Neural crest cell (in vitro differentiated cells): ENCODE measurements at places on chromosomes 1 and 21.
A peak's percentile ranks its signal among the peaks of the same experiment; 100 is the strongest.

DNA sequence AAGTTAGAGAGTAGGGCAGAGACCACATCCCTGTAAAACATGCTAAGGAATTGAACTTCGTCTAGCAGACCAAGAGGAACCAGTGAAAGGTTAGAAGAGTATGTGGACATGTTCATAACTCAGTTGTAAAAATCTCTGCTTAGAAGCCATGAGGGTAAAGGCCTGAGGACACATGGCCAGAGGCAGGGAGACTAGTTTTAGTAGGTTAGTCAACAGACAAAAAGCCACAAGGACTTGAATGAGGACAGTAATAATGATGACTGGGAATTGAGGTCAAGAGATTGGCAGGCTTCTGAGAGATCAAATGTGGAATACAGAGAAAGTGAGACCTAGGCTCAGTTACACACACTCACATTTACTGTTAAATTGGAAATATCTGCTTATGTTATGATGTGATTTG, 205.5 kb upstream of the HOOK1 start:
- DNase-seq, result no peak

- DNase-seq, result no peak
Observed at GRCh38 chr21:42737951-42738590, 84.7 kb downstream of the PDE9A start.

- no peak for DNase-seq
Observed at GRCh38 chr1:162500805-162501204, 3.2 kb downstream of the UHMK1 start.

GRCh38 chr1:218502383-218502782, 157.2 kb downstream of the TGFB2 start:
- DNase-seq, result no peak

DNA sequence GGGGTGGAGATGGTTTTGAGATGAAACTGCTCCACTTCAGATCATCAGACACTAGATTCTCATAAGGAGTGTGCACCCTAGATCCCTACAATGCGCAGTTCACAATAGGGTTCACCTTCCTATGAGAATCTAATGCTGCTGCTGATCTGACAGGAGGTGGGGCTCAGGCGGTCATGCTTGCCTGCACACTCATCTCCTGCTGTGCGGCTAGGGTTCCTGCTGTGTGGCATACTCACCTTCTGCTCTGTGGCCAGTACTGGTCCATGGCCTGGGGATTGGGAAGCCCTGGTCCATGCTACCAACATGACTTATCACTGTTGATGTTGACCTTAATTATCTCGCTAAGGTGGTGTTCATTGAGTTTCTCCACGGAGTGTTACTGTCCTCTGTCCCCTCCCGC, 144.5 kb downstream of the NAV1 start:
- DNase-seq, result no peak

GRCh38 chr1:153670257-153670858, 435 bp downstream of the ILF2 start:
- no peak for DNase-seq

GRCh38 chr1:170776252-170776651, 112.3 kb downstream of the PRRX1 start:
- no peak for DNase-seq

- DNase-seq, result no peak
Observed at GRCh38 chr1:245528258-245528635, 373.5 kb downstream of the KIF26B start.

- DNase-seq, result no peak
Observed at GRCh38 chr1:43285269-43285990, at the start of gene C1orf210. Gene C1orf210 (minus strand): TSS chr1:43285581. CDS start chr1:43283270, 2,311 bp downstream.

DNA sequence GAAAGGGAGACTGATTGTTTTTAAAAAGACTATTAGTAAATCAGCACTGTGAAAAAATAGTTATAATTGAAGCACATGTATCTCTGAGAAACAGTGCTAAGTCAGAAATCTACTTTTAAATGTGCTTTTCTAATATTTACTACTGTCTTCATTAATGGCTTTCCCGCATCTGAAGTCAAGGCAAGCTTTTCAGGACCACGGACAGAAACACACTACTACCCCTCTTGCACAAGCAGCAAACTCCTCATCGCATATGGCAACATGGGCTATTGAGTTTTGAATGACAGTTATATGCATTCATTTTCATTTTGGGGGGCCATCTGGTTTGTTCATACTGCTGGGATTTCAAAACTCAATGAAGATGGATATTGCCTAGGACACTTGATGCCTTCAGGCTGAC, 433.4 kb upstream of the CAMK1G start:
- peak; percentile 44 for DNase-seq

GRCh38 chr21:20108976-20109540, 889.2 kb upstream of the NCAM2 start:
- DNase-seq, result no peak

DNA sequence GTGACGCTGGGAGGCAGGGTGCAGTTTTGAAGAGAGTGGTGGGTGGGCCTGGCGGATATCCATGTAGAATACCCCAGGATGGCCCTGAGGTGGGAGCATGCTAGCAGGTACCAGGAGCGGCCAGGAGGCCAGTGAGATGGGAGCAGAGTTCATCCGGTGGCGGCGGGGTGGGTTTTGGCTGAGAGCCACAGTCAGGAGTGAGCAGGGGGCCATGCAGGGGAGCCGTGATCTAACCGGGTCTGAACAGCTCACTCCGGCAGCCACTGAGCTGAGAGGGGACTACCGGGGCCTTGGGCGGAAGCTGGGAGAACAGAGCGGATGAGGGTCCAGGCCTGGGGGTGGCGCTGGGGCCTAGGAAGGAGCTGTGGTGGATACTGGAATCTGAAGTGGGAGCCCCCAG, 47.6 kb upstream of the LRP8 start:
- no peak for DNase-seq

DNA sequence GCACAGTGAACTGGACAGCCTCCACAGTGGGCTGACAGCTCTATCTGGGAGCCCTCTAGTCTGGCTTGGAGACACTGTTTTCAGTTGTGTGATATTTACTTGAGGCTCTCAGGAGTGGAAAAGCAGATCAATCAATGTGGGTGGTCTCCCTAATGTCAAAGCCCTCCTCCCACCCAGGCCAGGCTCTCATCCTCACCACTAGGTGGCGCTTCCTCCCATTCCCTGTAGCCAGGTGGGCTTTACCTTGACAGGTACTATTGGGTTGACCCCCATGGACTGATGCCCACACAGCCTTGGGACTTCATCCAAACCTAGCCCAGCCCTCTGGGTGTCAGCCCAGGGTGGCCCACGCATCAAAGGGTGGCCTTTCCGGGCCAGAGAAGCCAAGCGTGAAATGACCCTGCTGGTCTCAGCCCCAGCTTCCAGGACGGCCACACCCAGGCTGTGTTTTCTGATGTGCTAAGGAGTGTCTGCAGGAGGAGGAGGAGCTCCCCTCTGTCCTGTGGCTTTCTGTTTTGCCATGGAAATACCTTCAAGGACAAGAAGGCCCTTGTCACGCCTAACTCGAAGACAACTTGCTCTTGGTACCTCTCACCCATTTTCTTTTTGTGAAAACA, 54.0 kb downstream of the CLIC6 start:
- peak; percentile 6 for DNase-seq
